A549 (cell line): ENCODE measurements at places on chromosomes 4 and X. TPM values are rescaled to one million over a fixed set of nuclear protein-coding genes. Genes with fewer than 3 reads are reported as not detected.

DNA sequence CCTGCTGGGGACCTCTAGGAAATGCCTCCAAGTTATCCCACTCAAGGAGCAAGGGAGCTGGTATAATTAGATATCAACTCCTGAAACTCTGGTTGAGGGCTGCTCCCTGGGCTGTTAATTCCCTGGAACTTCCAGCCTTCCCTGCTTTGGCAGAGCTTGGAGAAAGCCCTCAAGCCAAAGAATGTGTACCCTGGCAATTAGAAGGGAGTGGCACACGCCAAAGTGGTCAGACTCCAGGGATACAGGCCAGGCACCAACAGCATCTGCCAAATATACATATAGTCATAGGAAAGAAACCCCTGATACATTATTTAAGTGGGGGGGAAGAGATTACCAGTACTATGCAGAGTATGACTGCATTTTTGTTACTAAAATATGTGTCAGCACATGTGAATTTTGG lies 616.8 kb downstream of the BCOR start:
- DNase-seq, result no peak

The LARP7 gene
- polyA plus RNA-seq, result 51.8 to 58.5 TPM (median 56.0 TPM) in 3 replicates

- no peak for DNase-seq
These were observed 103.5 kb downstream of the TMA16 start for GRCh38 chr4:163598028-163598427.

- DNase-seq, result no peak
These were observed 64.0 kb downstream of the RASGEF1B start for GRCh38 chr4:81407726-81408125.

The CTAG2 gene
- polyA plus RNA-seq, result not detected in 3 replicates
